ENCODE measurements at places on chromosomes 3 and 15.

DNA sequence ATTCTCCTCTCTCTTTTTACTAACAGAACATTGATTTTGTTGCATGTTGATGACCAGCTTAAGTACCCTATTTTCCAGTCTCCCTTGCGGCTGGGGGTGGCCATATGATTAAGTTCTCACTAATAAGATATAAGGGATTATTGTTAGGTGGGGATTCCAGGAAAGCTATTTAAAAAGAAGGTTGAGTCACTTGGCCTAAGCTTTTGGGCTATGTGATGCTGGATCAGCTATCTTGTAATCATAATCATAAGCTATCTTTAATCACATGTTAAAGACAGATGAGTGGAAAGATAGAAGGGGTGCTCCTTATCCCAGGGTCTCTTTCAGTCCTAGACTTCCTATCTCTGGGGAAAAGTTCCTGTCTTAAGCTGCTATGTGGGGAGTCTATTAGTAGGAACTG is 59.9 kb downstream of the CGNL1 start:
- no peak for DNase-seq

DNA sequence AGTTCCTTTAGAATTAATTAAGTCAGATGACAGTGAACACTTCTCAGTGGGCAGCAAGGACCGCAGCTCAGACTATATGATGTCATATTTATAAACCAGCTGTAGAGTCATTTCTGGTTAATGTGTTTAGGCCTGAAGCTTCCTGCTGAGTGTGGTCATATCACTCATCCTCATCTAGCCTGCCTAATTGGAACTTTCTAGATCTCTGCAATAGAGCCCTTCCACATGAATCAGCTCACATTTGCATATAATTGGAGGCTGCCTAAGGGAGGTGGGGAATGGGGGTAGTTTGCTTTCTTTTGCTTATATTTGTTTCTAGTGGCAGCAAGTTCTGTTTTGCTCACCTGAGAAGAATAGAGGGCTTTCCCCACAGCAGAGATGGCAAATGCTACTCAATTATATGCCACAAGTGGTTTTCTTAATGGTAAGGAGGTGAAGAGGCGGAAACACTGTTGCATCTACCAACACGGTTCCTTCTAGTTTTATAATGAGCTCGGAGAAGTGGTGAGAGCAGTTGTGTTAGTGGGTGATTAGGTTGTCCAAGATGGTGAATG is 148.1 kb downstream of the KLHL25 start:
- no peak for DNase-seq

DNA sequence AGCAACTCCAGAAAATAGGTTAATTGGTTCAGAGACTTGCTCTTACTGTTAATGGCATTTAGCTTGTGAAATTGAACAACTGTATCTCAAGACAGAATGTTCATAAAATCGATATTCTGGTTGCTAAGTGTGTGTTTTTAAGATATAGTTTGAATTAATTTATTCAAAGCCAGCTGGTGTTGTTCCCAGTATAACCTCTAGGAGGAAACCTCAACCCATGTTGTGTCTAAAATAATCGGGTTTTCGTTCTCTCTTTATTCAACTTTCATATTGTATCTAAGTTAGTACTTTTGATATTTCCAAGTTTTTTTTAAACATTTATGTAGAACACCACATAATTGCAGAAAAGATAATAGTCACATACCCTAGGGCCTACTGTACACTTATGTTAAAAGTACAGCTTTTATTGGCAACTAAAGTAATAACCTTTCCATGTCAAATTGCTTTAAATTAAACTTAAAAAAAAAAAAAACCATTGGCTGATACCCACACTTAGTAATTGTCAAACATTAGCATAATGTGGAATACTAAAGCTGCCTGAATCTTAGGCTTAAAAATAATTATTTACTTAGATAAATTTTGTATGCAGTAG is 90.9 kb downstream of the SAMMSON start:
- no peak for DNase-seq

DNA sequence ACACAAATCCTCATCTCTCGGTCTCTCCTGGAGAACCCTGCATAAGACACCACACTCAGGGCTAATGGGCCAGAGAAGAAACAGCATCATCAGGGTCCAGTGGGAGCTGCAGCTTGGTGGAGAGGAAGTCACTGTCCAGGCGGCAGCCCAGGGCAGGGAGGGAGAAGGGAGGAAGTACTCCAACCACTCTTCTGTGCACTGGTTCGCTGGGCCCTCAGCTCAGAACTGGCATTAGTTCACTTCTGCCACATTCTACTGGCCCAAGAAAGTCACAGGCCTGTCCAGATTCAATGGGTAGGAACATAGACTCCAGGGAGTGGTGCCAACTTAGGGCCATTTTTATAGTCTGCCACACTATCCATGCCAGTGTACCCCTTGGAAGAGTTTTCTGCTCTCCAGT is 169.0 kb downstream of the ABHD5 start:
- DNase-seq, result no peak

GRCh38 chr3:39203860-39204259 is 11.5 kb upstream of the XIRP1 start:
- no peak for DNase-seq

GRCh38 chr3:43073836-43074220 is 32.1 kb downstream of the POMGNT2 start:
- DNase-seq, result no peak

DNA sequence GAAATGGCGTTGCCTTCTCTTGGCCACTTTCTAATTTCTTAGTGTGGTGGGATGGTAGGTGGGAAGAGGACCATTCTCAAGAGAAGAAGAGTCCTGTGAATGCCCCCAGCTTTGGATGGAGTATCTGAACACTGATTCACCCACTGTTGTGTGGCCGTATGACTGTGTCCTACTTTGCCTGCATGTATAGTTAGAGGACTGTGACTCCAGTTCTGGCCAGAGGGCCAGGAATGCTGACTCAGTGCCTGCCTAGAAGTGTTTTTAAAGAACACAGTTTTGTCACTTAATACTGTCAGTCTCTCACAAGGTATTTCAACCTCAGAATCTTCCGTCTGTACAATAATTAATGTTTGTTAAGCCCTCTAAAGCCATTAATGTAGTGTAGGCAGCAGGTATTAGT is 2.1 kb downstream of the SEC61A1 start:
- no peak for DNase-seq

Measured in heart right ventricle (tissue), 16 donors.